ENCODE measurements at places on chromosomes 7 and 10.

GRCh38 chr10:133460208-133460769, 6.5 kb downstream of the SCART1 start:
- no peak for DNase-seq

- no peak for DNase-seq
These were observed 209.9 kb downstream of the CHCHD3 start for GRCh38 chr7:132872034-132872433.

DNA sequence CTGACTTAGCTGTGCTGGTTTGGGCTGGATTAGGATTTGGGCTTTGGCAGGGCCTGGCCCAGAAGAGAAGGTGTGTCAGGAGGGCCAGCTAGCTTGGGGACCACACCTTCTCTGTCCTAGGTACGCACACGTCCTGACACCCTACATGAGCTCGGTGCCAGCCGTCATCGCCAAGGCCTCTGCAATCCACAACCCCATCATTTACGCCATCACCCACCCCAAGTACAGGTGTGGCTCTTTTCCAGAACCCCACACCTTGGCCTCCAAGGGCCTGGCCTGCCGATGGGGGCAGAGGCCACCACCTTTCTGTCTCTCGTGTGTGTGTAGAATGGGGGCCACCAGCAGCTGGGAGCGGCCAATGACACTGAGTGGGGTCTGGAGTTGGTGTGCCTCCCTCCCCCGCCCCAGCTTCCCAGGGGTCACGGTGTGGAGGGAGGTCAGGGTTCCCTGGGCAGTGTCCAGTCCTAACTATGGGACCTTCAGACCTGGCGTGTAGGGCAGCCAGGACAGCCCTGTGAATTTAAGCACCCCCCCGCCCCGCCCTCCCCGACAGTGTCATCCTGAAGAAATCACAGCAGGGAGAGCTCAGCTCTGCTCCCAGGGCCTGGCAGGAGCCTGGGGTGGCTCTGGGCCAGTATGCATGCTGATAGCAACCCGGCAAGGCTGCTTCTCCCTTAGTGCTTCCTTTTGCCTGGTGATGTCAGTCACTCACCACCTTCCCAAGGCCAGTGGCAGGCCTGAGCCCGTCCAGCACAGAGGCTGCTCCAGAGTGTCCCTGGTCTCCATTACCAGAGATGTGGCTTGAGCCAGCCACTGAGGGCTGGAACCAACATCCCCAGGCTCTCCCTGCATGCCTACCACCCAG, 6.9 kb upstream of the LDB3 start:
- DNase-seq = no peak

GRCh38 chr7:67590649-67591048, 594.0 kb downstream of the TYW1 start:
- DNase-seq = no peak

GRCh38 chr7:41893656-41894055, 190.8 kb upstream of the INHBA start:
- DNase-seq = no peak

DNA sequence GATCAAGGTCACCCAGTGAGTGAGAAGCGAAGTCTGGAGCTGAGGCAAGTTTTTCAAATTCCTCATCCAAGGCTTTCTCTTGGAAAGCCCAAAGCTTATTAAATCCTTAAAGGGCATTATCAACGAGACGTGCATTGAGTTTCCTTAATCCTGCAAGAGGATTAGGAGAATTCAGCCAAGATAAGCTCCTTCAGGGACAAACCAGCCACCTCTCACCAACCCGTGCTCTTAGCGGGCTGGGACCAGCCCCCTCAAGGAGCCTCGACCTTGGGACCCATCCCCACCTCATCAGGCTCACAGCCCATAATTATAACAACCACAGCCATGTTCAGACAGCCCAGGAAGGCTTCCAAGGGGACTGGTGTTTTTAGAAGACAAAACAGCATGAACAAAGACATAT, 12.0 kb upstream of the SLC29A4 start:
- DNase-seq = no peak

- no peak for DNase-seq
These were observed 98.5 kb downstream of the ST7 start for GRCh38 chr7:117051808-117052207.

DNA sequence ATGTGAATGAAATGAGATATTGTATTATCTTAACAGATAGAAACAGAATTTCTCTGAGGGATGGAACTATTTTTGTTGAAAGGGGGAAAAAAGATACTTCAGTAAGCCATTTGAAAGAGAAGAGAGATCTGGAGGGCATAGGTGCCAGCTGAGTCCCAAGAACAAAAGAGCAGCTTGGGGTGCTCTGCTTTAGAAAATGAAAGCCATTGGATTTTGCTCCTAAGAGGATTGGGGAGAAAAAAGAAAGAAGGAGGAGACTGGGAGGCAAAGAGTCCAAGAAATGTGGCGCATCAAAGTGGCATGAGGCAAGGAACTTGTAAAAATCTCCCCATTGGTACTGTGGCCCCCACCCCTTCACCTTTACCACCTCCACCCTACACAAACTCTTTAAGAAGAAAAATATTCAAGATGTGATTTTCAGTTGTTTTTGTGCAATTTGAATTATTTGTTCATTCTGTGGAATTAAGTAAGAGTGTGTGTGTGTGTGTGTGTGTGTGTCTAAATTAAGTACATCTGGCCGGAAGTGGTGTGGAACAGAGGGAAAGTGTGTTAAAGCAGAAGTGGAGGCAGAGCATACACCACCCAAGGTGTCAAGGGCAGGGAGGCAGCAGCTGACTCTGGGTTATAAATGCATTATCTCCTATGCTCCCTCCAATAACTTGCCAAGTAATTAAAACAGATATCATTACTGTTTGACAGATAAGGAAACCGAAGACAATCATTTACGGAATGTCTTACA, 9.9 kb upstream of the GNAI1 start:
- DNase-seq = no peak

GRCh38 chr7:27134392-27134791, 3.8 kb upstream of the HOXA4 start:
- no peak for DNase-seq

GRCh38 chr10:128137877-128138276, 11.7 kb upstream of the MKI67 start:
- DNase-seq = no peak

GRCh38 chr7:151428378-151429236, 11.3 kb downstream of the CRYGN start:
- no peak for DNase-seq

DNA sequence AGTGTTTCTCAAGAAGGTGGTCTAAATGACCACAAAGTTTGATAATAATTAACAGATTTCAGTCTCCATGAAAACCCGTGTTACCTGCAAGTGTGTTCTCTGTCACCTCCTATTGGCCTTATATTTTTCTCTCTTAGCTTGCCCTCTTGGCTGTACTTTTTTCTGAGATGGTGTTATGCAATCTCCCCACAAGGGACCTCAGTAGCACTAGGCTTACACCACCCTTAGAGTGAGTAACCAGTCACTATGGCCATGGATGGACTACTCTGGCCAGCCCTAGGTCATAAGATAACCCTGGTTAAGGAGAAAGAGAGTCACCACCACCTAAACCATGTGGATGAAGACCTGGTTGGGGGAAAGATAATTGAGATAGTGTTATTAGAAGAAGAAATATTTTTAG, 76.8 kb downstream of the NPSR1 start:
- no peak for DNase-seq

- no peak for DNase-seq
These were observed 78.5 kb downstream of the GRID1 start for GRCh38 chr10:86287966-86288579.

GRCh38 chr7:14395860-14396259, 406.4 kb upstream of the ETV1 start:
- DNase-seq = no peak

GRCh38 chr10:60666221-60666620, 112.1 kb upstream of the CDK1 start:
- DNase-seq = no peak

GRCh38 chr7:105346593-105347322, 42.0 kb downstream of the SRPK2 start:
- DNase-seq = no peak

- no peak for DNase-seq
These were observed 3.1 kb upstream of the ETV1 start for GRCh38 chr7:13992596-13992964.

DNA sequence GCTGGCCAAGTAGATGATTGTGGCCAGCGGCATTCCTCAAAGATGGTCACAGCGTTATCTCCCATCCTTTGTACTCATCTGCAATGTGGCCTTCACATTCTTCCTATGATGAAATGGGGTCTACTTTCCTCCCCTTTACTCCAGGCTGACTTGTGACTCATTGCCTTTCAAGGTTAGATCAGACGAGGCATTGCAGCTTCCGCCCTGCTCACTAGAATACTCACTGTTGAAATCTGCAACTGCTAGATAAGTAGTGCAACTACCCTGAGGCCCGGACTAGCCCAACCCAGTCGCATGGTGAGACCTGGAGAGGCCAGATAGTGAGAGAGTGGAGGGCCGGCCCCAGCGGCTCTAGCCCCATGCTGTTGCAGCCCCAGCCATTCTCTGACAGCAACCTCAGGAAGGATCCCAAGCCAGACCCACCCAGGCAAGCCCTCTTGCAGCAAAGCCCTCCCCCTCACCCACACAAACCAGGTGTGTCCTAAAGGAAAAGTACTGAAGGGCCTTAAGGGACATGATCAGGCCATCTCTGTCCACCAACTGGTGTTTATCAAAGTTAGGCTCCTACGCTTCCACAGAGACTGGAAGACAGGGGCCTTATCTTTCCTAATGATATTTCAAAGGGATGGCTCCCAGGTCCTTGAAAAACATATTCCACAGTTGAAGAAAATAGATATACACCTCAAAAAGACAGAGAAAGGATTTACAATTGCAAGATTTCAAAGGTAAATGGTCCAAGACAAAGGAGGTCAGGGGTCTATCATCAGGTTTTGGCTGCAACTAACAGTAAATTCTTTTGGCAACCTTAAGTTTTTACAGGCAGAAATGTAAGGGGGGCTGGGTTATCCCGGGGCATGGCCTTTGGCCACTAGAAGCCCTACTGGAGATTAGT, 107.2 kb upstream of the TRIM24 start:
- DNase-seq = no peak

- no peak for DNase-seq
These were observed 12.2 kb upstream of the NMT2 start for GRCh38 chr10:15180736-15181135.

GRCh38 chr7:101112233-101112632, 14.7 kb upstream of the SERPINE1 start:
- DNase-seq = no peak

DNA sequence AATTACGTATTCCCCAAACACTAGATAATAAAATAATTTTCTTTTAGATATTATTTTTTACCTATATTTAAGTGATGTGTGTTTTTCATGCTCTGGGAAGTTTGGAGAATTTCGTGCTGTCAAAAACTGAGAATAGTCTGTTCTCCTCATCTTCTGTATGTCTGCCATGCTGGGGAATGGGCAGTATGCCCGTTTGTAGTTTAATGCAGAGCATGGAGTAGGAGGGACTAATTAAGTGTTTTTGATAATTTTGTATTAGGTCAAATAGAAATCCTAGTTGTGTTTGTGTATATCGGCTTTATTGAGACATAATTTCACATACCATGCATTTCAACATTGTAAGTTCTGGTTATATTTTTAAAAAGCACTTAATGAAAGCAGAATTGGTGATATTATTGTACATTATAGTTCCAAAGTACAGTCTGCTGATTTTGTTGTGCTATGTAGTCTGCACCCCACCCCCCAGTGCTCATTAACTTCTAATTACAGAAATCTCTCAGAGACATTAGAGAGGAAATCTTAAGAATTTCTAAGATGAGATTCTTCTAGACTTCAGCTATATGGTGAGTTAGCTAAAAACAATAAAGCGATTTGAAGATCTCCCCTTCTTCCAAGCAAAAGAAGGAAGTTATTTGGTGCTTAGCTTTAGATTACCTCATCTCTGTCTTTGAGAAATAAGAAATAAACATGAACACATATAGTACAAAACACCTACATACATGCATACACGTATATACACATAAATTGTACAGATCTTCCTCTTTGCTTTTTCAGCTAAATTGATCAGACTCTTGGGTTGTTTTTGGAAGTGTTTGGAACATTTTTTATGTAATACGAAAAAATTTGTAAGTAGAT, 22.2 kb downstream of the ZRANB1 start:
- DNase-seq = no peak

DNA sequence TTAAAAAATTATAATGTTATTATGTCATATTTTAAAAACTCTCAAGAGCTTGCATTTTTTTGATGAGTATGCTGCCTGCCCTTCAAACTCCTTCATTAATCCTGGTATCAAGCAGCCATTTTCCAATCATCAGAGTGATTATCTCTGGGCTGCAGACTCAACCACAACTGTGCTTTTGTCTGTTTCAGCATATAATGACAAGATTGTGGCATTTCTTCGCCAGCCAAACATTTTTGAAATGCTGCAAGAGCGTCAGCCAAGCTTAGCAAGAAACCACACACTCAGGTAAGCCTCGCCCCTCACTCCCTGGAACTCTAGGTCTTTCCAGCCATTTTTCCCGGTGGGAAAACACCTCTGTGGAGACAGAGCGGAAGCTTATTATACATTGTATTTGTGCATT, 90.0 kb upstream of the STK17A start:
- DNase-seq = no peak

- no peak for DNase-seq
These were observed 36.7 kb downstream of the ZC3HAV1 start for GRCh38 chr7:139072796-139073195.

GRCh38 chr10:83764666-83765065, 374.6 kb upstream of the GHITM start:
- DNase-seq = no peak

DNA sequence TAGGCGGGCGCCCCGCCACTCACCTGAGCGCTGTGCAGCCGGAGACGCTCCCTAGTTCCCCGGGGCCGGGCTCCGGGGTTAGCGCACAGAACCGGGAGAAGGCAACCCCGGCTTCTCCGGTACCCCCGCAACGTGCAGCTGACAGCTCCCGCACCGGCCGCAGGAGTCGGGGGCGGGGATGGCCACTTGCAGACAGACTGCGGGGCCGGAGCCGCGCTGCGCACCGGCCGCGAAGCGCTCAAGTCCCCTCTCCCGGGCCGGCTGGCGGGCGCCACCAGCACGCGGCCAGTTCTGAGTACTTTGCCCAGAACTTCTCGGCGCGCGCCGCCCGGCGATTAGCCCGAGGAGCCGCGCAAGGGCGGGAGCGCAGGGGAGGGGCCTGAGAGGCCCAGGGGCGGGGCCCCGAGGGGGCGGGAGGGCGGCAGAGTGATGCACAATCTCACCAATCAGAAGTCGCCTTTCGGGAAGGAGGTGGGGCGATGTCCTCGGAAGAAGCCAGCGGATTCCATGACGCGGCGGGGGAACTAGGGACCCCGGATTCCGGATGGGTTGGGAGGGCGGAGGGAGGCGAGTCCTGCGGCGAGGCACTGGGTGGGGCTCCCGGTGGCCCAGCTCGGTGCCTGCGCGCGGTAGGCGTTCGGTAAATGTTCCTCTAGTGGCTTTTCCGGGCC, at the start of gene OSBPL3:
Gene OSBPL3 (minus strand): TSS at position 316 of the 671 bp plus-strand sequence. CDS start 87,706 bp downstream, outside the sequence.
- peak; percentile 88 for DNase-seq

GRCh38 chr7:148382596-148382995, 208.0 kb upstream of the C7orf33 start:
- DNase-seq = no peak

Data from stimulated activated CD8-positive, alpha-beta memory T cell treated with anti-CD3 and anti-CD28 coated beads, Interleukin-7, amount 100 ng/mL, for 24 hours (primary cell).